Activated CD4-positive, alpha-beta T cell treated with anti-CD3 and anti-CD28 coated beads, Interleukin-2, amount 10 ng/mL, durations not matched to agents 7 days and 5 days (primary cell): ENCODE measurements at places on chromosomes 3 and 15.

GRCh38 chr3:112019716-112020115 is 14.8 kb upstream of the TMPRSS7 start:
- no peak for DNase-seq

GRCh38 chr15:64911311-64912186 is at the start of gene ANKDD1A:
TSS of gene ANKDD1A (plus strand) at chr15:64911902. CDS start at chr15:64911931, 29 bp downstream.
- DNase-seq: peak; percentile 59

DNA sequence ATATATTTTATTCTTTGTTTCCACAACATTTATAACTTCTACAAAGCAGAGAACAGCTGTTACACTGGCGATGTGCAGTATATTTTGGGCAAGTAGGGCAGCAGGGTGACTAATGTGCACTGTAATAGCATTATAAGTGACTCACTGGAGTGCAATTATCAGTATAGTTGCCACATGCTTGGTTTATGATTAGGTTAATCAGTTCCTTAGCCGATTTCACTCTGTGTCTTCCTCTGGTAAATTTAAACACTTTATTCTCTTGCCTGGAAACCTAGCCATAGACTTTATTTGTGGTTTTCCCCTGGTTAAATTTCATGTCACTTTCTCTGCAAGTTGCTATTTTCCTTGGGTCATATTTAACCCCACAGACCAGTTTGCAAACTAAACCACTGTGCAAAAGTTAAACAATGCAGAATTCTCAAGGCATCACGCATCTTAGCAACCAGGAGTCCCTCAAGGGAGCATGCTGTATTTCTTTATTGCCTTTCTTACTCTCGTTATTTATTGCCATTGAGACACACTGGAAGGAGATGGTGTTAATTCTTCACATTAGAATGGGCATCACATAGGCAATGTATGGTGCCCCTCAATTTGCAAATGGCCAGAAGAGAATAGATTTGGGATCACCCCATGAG is 690.2 kb upstream of the DPPA4 start:
- DNase-seq: no peak

DNA sequence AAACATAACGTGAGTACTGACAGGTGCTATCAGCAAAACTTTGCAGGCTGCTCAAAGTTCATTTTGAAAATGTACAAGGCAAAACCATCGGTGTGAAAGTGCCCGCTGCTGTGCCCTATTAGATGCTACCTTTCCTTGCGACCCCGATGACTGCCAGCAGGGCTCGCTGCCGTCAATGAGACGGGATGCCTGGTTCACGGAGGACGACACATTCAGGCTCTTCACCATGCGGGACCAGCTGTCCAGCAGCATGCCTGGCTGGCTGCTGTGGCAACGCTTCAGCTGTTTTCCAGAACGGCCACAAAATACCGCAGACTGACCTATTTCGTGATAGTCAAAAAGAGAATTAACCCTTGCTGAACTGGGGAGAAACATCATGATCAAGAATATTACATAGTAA is 92.7 kb upstream of the OCA2 start:
- DNase-seq: no peak

GRCh38 chr3:99049164-99049563 is 147.7 kb upstream of the DCBLD2 start:
- DNase-seq: no peak

GRCh38 chr15:57500979-57501576 is 90.6 kb upstream of the MYZAP start:
- no peak for DNase-seq

GRCh38 chr15:41790756-41791546 is 16.7 kb downstream of the MAPKBP1 start:
- no peak for DNase-seq

DNA sequence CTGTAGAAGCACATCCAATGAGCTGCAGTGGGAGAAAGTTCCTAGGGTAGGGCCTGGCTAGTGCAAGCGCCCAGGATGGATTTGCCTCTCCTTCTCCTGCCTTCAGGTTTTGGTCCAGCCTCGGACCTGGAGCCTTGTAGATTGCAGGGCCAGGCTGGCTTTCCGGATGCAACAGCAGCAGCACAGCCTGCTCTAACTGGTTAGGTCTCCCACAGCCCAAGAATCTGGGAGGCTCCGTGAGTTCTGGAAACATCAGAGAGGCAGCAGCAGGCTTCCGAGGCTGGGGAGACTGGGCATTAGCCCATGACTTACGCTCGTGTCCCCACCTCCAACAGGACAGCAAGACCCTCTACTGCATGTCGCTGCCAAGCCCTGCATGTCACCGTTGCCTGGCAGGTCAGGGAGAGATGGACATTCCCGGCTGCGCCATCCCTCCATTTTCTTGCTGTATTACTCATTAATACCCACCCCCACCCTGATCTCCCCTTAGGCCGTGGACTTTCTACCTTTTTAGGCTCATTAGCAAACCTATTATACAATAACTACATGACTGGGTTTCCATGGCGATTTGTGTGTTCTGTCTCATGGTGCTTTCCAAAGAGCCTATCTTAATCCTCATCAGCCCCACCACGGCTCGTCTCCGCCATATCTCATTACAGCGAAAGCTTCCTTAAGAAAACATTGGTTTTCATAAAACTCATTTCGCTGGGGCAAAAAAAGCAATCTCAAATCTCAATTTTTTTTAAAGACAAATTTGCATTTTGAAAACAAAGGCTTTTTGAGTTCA is 40.9 kb upstream of the RGMA start:
- DNase-seq: no peak

DNA sequence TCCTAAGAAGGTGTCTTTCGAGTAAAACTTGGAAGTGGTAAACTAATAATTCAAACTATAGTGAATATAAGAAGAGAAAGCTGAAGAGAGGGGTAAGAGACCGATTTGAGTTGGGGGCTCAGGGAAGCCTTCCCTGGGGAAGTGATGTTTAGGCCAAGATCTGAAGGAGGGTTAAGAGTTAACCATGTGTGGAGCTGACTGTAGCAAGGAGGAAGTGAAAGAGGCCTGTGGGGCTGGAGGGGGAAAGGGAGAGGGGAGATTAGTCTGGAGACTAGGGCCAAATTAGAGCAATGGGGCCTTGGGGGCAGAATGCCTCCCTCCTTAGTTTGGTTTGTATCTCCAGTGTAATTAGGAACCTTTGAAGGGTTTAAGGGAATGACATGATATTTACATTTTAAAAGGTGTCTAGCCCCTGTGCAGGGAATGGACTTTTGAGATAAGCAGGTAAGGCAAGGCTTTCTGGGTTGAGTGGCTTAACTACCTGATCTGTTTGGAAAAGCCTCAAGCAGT is 2.2 kb downstream of the ZNF592 start:
- DNase-seq: no peak
